ENCODE measurements at places on chromosomes 13 and 19.

GRCh38 chr19:6718111-6718740 lies 2.2 kb downstream of the C3 start:
- DNase-seq = peak; percentile 60

DNA sequence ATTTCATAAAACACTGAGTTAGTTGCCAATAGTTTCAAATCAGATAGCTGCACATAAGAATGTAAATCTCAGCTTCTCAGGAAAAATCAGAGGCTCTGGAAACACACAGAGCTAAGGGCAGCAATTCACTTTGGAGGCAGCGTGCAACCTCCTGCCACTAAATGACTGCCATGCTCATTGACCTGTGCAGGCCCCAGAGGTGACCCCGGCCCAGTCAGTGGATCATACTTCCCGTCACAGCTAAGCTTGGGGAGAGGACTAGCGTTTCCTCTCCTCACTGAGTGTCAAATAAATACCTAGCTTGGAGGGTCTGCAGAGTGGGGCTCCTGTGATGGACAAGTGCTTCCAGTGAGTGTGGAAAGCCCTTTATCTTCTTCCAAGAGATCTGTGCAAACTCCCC lies 67.2 kb downstream of the UQCRFS1 start:
- no peak for DNase-seq

DNA sequence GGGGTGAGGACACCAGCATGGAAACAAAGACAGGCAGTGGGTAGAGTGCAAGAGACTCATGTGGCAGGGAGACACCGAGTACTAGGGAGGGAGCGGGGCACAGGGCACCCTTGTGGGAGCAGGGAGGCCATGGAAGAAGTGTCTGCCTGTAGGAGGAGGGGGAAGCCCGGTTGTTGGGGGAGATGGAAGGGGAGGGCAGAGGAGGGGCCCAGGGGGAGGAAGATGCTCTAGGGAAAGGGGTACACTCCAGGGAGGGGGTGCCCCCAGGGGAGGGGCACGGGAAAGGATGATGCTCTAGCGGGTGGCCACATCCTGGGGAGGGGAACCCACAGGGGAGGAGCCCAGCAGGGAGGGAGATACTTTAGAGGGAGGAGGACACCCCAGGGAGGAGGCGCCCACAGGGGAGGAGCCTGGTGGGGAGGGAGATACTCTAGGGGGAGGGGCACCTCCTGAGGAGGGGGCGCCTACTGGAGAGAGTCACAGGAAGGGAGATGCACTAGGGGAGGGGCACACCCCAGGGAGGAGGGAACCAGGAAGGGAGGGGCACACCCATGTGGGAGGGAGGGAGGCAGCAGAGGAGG lies 24.9 kb downstream of the CPAMD8 start:
- peak; percentile 54 for DNase-seq

DNA sequence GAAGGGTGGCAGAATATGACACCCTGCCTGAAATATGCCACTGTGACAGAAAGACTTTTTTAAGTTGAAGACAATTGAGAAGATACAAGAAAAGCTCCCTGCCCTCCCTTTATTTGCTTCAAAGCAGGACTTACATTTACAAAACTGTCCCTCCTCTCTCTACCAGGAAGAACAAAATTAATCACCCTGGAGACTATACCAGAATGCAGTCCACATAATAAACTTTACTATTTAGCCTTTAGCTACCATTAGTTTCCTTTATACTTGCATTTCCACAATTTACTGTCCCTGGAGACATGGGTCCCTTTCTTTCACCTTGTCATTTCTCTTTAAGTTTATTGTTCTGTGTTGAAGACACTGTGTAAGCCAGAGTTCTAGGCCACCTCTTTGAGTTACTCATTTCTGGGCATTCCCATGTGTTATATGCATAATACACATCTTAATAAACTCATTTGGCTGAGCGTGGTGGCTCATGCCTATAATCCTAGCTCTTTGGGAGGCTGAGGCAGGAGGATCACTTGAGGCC lies 238.8 kb downstream of the RFC3 start:
- no peak for DNase-seq

GRCh38 chr13:83297586-83298290 lies 584.5 kb downstream of the SLITRK1 start:
- DNase-seq = peak; percentile 18

- no peak for DNase-seq
Measured at GRCh38 chr19:54485851-54486250, 12.8 kb upstream of the CDC42EP5 start.

GRCh38 chr13:99658261-99658991 lies 157.2 kb downstream of the TM9SF2 start:
- peak; percentile 66 for DNase-seq

DNA sequence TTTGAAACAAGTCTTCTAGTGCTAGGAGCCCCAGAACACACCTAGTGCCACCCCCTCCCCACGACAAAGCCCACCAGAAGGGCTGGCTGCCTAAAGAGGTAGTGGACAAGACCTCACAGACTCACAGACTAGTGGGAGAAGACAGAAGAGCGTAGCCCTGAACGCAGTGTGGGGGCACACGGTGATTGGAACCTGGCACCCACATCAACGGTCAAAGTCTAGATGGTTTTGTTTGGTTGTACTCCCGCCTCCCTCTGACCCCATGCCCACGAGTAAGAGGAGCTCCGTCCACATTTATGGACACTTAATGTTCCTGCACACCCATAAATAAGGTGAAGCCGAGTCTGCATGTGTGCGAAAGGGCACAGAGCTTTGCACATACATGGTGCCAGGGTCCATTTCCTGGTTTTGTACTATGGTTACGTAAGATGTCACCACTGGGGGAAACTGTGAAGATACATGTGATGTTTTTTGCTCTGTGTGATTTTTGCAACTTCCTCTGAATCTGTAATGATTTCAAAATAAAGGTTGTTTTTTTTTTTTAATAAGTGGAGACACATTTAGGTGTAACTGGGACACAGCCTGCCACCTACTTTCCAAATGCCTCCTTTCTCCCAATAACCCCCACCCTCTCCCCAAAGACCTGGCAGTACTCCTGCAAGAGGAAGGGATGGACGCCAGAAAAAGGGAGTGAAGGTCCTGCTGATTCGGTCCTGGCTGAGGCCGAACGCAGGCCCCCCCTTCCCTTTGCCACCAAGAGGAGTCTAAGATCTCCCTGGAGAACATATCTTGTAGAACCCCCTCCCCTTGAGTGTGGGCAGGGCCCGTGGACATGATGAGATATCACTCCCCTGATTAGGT lies 72.8 kb downstream of the GNG7 start:
- DNase-seq = no peak

- peak; percentile 81 for DNase-seq
Measured at GRCh38 chr19:55173714-55174409, 6.2 kb downstream of the SYT5 start.

DNA sequence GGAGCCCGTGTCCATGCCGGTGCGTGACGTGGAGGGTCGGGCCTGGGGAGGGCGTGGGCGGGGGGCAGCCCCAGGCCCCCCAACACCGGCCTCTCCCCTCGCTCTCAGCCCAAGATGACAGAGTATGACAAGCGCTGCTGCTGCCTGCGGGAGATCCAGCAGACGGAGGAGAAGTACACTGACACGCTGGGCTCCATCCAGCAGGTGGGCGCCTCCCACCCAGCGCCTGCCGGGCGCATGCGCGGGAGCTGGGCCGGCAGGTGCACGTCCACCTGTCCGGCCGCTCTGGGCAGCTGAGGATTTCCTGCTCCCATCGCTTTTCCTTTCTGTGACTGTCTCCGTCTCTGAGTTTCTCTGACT lies 49.8 kb downstream of the VAV1 start:
- DNase-seq = no peak

All from right cardiac atrium (tissue), 5 donors.